Neural progenitor cell (in vitro differentiated cells): ENCODE measurements at places on chromosomes 5 and 9. TPM values are rescaled to one million over a fixed set of nuclear protein-coding genes. Genes with fewer than 3 reads are reported as not detected.

The FIBCD1 gene
- 1.8 and 7.2 TPM in 2 replicates for total RNA-seq

The KIF20A gene
- total RNA-seq = 128 and 158 TPM in 2 replicates

The INSL4 gene
- total RNA-seq = not detected in 2 replicates

The RBM27 gene
- 44.3 and 55.0 TPM in 2 replicates for total RNA-seq

The ENTPD2 gene
- total RNA-seq = not detected in 2 replicates

The PTAR1 gene
- total RNA-seq = 107 and 146 TPM in 2 replicates

The PCDHGA8 gene
- 2.3 and 3.3 TPM in 2 replicates for total RNA-seq

The FAM169A gene
- 23.8 and 27.4 TPM in 2 replicates for total RNA-seq
